Renal cortex interstitium (tissue), 15 donors: ENCODE measurements at places on chromosomes 12 and 14.
A peak's percentile ranks its signal among the peaks of the same experiment; 100 is the strongest.

GRCh38 chr14:75441728-75442127 lies 13.9 kb downstream of the JDP2 start:
- DNase-seq: no peak

DNA sequence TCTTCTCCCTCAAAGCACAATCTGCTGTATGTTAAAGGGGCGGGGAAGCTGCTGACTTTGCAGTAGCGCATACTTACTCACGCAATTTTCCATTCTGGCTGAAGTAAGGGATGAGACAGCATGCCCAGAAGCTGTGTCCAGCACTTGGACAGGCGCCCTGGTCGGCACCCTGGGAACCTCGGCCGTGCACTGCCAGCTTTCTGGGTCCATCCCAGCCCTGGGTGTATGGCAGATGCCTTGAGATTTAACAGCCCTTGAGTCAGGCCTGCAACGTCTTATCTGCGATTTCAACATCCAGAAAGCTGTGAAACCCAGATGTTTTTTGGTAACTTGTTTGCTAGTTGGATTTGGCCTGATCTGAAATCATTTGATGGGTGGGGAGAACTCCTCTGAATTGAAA lies 16.1 kb downstream of the EML1 start:
- DNase-seq: no peak

DNA sequence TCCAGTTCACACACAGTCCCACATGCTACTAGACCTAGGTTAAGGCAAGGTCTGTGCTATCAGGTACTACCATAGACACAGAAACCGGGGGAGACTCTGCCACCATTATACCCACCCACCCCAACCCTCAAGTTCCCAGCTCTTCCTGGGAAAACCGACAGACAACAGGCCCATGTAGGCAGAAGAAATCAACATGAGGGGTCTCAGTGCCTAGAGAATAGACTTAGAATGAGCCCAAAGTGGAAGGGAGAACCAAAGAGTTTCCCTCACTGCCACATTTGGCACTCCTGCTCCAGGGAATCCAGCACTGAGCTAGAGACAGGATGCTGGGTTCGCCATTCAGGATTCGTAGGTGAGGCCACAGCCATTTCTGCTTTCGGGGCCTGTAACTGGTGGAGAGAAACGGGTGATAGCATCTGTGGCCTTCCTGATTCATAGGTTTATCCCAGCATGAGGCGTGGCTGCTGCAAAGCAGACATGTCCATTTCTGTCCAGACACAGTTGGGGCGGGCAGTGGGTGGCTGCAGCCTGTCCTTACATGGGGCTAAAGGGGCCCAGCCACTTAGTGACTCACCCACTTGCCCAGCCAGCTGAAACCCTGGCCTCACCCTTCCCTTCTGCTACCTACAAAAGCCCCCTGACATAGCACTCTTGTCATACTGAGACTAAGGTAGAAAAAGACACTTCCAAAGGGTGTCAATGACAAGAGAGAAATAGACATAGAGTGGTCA lies 69.4 kb downstream of the IRF2BPL start:
- no peak for DNase-seq

DNA sequence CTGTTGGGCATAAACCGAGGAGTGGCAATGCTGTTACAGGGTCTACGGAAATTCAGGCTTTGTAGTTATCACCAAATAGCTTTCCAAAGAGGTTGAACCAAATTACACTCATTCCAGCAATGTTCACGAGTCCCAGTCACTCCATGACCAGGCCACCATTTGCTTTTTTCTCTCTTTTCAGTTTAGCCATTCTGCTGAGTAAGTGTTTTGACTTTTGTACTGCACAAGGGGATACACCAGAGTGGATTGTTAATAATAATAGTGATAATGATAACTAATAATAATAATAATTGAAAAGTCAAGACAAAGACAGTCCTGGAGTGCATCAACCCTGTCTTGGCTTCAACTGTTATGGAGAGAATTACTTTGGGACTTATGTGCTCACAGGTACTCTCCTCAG lies 343.5 kb downstream of the AACS start:
- DNase-seq: no peak

- no peak for DNase-seq
These were observed 524.2 kb downstream of the TMTC2 start for GRCh38 chr12:83210933-83211332.

- no peak for DNase-seq
These were observed 219.3 kb upstream of the PELI2 start for GRCh38 chr14:55898938-55899337.

- DNase-seq: no peak
These were observed 68.8 kb downstream of the GALNT16 start for GRCh38 chr14:69328765-69329164.

GRCh38 chr14:97361958-97362357 lies 564.8 kb downstream of the VRK1 start:
- DNase-seq: no peak

GRCh38 chr12:81573228-81573627 lies 185.9 kb downstream of the PPFIA2 start:
- no peak for DNase-seq

- peak; percentile 63 for DNase-seq
These were observed 36.2 kb downstream of the TMEM120B start for GRCh38 chr12:121748571-121749265.
